ENCODE measurements at places on chromosomes 12 and 14.

DNA sequence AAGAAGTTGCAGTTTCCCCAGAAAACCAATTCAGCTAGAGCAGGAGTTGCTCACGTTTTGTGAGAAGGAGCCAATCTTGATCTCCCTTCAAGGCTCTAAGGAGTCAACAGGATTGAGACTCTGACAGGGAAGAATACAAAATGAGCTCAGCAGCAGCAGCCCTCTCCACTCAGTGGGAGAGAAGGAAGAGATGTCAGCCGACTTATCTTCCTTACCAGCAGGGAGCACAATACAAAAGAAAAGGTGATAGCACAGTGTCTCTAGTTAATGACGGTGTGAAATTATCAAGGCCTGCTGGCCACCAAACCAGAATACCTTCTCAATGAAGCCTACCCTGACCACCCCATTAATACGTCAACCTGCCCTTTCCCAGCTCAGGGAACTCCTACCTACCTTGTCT, 223.6 kb upstream of the TMPO start:
- DNase-seq = no peak

DNA sequence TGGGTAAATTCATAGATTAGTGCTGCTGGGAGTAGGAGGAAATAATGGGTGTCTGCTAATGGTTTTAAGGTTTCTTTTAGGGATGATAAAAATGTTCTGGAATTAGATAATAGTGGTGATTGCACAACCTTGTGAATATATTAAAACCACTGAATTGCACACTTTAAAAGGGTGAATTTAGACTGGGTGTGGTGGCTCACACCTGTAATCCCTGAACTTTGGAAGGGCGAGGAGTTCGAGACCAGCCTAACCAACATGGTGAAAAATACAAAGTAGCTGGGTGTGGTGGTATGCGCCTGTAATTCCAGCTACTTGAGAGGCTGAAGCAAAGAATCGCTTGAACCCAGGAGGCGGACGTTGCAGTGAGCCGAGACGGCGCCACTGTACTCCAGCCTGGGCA, 1.3 kb downstream of the RAD52 start:
- DNase-seq = no peak

GRCh38 chr12:120438495-120439198, 734 bp downstream of the COX6A1 start:
- no peak for DNase-seq

GRCh38 chr14:69606258-69607184, 4.9 kb upstream of the SUSD6 start:
- no peak for DNase-seq

DNA sequence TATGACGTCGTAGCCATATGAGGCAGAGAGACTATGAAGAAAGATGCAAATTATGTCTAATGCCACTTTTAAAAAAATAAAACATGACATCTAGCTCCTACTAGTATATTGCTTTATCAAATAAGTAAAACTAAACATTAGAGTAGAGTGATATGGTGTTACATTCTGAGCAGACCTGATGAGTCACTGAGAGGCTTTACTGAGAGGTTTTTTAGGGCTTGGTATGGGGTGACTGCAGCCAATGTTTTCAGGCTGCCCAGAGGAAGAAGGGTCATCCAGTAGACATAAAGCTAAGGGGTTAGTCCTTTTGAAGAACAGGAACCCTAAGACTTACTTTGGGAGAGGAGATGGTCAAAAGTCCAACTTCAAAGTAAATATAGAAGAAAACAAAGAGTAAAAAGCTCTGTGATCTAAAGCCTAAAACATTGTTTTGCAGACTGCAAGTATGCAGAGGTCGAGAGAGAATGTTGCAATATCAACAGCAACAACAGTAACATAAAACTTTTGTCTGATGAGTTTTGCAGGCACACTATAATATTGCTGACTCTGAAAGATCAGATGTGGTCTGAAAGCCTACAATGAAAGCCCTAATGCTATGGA, 774.7 kb downstream of the TMTC2 start:
- no peak for DNase-seq

DNA sequence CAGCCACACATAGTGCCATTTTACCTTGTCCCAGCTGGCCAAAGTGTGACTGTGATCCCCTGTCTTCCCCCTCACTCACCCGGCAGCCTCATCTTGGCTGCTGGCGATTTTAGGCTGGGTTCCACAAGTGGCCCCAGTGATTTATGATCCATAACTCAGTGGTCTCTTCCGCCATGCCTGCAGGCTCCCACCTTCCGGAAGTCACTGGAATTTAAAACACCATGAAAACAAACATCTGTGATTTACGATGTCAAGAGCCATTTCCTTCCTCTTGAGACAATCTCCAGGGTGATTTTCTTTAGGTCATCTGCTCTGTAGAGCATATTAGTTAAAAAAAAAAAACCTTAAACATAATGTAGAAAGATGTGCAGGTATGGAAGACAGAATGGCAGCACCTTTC, 282.3 kb downstream of the CACNA1C start:
- DNase-seq = no peak

- DNase-seq = peak; percentile 62
These were observed 1.9 kb downstream of the BCL7A start for GRCh38 chr12:122023339-122024131.

DNA sequence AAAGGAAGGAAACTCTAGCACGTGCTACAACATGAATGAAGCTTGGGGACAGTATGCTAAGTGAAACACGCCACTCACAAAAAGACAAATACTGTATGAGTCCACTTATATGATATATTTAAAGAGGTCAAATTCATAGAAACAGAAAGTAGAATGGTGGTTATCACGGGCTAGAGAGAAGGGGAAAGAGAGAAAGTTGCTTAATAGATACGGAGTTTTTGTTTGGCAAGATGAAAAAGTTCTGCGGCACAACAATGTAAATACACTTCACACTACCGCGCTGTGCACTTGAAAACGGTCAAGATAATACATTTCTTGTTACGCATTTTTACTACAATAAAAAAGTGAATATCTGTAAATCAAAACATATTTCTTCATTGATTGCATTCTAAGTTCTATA, 37.3 kb downstream of the FBLN5 start:
- no peak for DNase-seq

- no peak for DNase-seq
These were observed 51.3 kb downstream of the FAM222A start for GRCh38 chr12:109764776-109765445.

DNA sequence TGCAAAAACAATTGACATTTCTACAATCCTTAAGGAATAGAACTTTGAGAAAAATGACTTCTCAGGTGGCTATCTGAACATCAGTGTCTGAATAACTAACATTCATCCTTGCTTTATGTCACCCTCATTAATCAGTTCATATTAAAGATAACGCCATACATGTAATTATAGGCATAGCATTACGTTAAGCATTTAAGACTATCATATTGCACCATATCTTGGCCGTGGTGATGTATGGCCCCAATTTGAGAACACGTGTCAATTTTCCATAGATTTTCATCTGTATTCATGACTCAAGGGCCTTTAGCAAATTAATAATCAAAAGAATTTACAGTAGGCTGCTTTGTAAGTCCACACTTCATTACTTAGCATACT, 81.6 kb downstream of the SPTSSA start:
- no peak for DNase-seq

GRCh38 chr12:64600164-64600561, 10.1 kb upstream of the RASSF3 start:
- DNase-seq = no peak

DNA sequence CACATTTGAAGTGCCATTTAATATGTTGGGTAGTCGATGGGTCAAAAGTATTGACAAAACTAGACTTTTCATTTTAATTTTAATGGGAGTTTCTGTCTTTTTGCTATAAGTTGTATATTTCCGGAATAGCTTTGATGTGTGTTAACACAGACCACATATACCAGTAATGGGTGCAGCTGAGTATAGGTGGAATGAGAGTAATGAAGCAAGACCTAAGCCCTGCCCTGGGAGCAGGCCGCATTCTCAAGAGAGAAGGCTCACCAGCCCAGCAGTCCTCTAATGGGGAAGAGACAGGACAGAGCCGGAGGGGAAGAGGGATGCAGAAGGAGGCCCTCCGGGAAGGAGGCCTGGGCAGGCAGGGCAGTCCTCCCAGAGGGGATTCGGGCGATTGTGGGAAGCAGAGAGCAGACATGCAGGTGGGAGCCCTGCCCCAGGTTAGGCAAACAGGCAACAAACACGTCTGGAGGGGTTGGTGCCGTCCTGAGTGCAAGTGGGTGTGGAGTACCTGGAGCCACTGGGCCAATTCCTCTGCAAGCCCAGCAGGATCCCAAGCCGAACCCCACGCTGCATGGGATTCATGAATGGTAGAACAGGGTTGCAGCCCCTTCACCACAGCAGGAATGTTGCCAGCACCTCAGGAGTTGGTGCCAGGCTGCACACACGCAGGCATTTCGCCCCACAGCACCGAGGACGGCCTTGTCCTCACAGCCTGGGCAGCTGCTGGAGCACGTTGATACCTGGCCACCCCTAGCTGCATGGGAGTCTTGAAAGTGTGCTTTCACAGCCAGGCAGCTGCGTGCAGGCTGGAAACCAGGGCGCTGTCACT, 7.8 kb downstream of the CKB start:
- DNase-seq = no peak

DNA sequence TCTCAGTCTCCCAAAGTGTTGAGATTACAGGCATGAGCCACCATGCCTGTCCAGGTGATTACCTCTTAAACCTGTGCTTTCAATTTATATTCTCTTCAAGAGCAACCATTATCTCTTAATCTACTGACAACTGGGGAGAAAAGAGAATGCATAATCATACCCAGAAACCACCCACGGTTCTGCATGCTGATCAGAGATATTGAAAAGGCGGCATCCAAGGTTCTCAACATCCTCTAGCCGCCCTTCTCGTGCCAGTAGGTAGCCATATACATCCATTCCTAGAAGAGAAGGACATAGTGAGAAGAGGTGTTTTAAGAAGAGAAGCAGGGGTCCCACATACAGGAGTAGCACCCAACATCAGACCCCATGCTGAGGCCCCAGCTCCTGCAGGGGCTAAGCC, 20.8 kb downstream of the ANAPC7 start:
- DNase-seq = no peak

- DNase-seq = no peak
These were observed 115.9 kb downstream of the ETV6 start for GRCh38 chr12:11765421-11765816.

DNA sequence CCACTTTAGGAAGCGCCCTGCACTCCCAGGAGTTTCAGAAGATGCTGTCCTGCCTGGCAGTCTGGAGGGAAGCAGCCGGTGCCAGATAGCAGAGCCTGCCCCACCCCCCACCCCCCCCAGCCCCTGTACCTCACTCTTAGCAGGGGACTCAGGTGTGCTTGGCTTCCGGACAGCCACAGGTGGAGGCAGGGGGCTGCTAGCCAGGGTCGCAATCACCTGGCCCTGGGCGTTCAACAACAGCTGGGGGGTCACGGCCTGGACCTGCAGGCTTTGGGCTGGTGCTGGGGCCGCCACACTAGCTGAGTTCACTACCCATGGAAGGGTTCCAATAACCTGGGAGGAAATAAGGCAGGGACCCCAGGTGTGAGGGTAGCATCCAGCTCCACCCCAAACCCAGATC, 22.0 kb downstream of the POU6F1 start:
- no peak for DNase-seq

GRCh38 chr14:59905188-59905587, 14.8 kb upstream of the LRRC9 start:
- DNase-seq = no peak

DNA sequence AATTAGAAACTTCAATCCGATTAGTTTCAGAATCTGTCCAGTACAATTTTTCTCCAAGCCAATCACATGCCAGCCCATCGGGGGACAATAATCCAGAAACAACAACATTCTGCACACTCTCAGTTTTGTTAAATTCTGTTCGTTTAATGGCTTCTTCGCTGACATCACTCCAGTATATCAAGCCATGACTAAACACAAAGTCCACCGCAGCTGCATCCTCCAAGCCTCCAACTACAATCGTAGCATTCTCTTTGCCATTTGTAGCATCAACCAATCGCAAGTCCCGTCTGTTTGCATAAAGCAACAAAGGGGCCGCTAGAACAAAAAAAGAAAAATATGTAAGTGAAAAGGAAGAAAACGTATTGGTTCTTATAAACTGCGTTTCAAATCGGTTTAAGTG, 22.5 kb downstream of the LRP6 start:
- peak; percentile 85 for DNase-seq

- DNase-seq = no peak
These were observed 191.4 kb downstream of the TTC7B start for GRCh38 chr14:90624732-90625400.

- no peak for DNase-seq
These were observed 52.6 kb downstream of the SEC23A start for GRCh38 chr14:39050389-39050788.

DNA sequence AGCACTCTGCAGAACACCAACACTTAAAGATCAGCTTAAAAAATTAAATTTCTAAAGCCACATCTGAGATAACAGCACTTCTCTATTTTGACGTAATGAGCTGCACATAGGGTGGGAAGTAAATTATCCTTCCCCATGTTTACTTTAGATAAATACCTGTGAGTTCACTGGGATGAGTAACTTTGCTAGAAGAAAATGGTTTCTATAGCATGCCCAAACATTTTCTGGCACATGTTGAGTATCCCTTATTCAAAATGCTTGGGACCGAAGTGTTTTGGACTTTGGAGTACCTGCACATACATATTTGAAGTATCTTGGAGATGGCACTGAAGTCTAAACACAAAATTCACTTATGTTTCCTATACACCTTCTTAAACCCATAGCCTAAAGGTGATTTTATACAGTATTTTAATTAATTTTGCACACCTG, 6.6 kb downstream of the SLC38A2 start:
- no peak for DNase-seq

DNA sequence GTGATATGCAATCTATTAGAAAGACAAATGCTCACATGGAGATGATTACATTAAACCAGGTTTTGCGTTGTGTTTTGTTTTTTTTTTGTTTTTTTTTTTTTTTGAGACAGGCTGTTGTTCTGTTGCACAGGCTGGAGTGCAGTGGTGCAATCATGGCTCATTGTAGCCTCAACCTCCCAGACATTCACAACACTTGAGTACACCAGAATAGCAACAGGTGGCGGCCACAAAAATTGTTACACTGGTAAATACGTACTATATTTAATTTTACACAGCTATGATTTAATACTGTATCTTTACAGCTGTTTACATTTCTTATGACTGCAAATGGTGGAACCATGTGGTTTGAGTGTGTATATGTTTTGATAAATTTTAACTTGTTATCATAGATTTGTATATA, 60.0 kb downstream of the SCAF11 start:
- no peak for DNase-seq

- DNase-seq = no peak
These were observed 34.1 kb downstream of the ERGIC2 start for GRCh38 chr12:29346769-29347421.

Data from hippocampal formation (tissue), 2 donors.